Activated CD4-positive, alpha-beta T cell treated with anti-CD3 and anti-CD28 coated beads for 36 hours (primary cell): ENCODE measurements at places on chromosomes 1 and 21. TPM values are rescaled to one million over a fixed set of nuclear protein-coding genes. Genes with fewer than 3 reads are reported as not detected.

The PTPRC gene
- 564 TPM for total RNA-seq

The CD1C gene
- total RNA-seq, result 0.21 TPM

The REG4 gene
- total RNA-seq, result 0.47 TPM

GRCh38 chr1:94045465-94046056, 75.4 kb downstream of the ABCA4 start:
- no peak overlapping the region for H3K27ac ChIP-seq
- peak; percentile 69 for DNase-seq
- H3K27me3 ChIP-seq, result peaks cover 5% of the 10 kb centered on the region
- H3K4me1 ChIP-seq, result peaks cover 2% of the 10 kb centered on the region

- H3K27ac ChIP-seq, result peak overlapping the region; percentile 91
- H3K4me3 ChIP-seq, result peak overlapping the region; percentile 88
Observed at GRCh38 chr21:46284733-46285132, 678 bp downstream of the MCM3AP start.

DNA sequence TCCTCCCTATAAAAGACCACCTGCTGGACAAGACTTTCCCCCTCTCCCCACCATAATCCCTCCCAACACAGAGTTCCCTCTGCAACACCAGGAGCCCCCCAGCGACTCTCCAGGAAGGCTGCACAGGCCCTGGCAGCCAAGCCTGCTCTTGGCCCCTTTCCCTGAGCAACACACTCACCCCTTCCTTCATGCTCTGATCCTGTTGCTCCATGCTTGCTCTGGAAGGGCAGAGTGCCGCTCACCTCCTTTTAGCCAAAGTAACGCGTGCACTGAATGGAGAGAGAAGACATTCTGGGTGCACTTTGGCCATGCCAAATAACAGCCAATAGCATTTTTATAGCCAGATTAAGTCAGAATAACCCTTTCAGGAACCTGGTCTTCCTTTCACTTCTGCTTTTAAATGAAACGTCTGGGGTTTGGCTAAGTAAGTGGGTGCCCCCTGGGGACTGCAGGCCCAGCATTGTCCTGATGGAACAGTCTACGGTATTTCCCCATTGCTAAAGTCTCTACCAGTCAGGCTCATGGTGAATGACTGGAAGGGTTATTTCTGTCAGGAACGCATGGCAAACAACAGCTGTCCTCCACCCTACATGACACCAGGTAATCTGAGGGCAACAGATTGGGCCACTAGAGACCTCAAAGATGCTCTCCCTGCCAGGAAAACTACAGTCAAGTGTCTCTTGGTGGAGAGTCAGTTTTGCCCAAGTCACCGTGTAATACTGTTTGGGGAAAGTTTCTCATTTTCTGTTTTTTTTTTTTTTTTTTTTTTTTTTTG, at the start of gene SLC2A5:
TSS of gene SLC2A5 (minus strand) at position 310 of the 775 bp plus-strand sequence. CDS start at position 211, 99 bp downstream.
- H3K27ac ChIP-seq, result no peak within 1 kb of the TSS
- no peak within 1 kb of the TSS for H3K4me3 ChIP-seq
- peaks cover under 1% of the 10 kb centered on the region for H3K27me3 ChIP-seq
- H3K36me3 ChIP-seq, result no peaks in the 10 kb centered on the region
